D341Med (cell line): ENCODE measurements at places on chromosomes 5 and 9.

DNA sequence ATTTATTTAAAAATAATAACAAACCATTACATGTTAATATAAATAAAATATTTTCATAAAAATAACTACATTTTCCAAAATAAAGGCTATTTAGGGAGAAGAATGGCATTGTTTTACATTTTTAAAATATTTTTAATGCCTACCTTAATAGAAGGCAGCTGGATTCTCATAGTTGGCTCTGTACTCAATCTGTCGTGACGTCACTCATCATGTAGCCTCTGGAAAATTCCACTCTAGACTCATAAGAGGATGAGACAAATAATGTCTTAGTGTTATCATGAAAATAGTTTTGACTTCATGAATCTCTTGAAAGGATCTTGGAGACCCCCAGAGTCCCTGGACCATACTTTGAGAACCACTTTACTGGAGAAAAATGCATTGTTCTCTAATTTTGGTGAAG is 93.1 kb downstream of the NXNL2 start:
- no peak for DNase-seq

DNA sequence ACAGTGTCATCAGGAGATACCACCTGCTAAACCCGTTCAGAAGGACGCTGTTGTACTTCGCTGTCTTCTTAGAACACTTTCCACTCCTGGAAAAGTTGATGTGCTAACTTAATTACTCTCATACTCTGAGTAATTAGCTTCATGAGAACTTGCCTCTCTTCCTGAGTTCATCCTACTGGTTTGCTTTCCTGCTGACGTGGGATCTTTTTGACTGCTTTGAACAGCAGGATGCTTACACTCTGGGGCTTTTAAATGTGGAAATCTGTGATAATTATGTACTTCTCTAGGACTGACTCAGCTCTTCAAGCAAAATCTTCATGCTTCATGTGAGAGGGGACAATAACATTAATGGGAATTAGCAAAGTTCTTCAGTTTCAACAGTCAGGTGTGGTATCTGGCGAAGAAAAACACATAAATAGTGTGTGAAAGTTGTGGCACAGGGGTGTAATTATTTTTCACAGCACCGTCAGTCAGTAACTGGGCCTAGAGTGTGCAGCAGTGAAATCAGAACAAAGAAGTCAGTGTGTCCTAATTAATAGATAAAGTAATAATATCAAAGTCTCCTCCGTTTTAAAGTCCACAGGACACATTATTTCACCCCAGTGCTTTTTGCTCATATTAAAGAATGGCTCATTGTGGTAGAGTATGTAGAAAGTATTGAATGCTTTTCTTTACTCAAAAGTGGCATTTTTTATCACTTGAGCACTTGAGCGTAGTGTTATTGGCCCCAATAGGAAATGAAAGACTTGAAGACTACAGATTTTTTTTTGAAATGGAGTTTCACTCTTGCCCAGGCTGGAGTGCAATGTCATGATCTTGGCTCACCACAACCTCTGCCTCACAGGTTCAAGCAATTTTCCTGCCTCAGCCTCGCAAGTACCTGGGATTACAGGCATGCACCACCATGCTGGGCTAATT is 140.9 kb upstream of the DMRT1 start:
- DNase-seq: no peak

DNA sequence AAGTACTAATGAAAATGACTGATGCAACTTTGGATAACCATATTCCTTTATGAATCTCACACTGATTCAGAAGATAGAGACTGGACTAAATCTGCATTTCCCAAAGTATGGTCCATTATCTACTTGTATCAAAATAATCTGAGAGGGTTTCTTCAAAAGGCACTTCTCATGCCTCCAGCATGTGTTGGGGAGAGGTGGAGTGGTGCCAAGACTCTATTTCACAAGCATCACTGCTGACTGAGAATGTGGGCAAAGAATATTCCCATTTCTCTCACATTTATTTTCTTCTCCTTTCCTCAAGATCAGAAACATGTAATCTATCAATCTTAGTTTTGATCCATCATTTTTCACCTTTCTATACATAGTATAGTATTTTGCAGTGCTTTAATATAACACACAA is 135.4 kb downstream of the GABRB2 start:
- no peak for DNase-seq

- no peak for DNase-seq
Measured at GRCh38 chr5:162128117-162128516, 60.5 kb downstream of the GABRG2 start.

DNA sequence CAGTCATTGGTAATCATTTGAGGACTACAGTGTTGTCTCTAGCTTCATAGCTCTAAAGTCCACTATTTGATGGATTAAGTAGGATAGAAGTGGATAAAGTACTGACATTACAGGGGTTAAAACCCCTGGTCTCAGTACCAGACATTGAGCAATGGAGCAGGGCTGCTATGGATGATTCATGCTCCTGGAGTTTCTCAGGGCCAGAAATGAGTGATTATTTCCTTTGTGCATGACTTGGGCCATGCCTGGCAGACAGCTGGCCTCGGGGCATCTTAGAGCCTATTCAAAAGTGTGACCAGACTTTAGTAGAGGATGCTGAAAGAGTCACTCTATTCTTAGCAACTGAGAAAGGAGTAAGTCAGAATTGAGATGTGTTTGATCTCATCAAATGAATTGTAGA is 350.7 kb upstream of the TLE4 start:
- DNase-seq: no peak

- DNase-seq: no peak
Measured at GRCh38 chr5:95382801-95383200, 8.4 kb upstream of the FAM81B start.

- DNase-seq: no peak
Measured at GRCh38 chr9:99044827-99045226, 60.1 kb upstream of the TGFBR1 start.

GRCh38 chr5:10331341-10331796 is 22.1 kb upstream of the MARCHF6 start:
- no peak for DNase-seq

DNA sequence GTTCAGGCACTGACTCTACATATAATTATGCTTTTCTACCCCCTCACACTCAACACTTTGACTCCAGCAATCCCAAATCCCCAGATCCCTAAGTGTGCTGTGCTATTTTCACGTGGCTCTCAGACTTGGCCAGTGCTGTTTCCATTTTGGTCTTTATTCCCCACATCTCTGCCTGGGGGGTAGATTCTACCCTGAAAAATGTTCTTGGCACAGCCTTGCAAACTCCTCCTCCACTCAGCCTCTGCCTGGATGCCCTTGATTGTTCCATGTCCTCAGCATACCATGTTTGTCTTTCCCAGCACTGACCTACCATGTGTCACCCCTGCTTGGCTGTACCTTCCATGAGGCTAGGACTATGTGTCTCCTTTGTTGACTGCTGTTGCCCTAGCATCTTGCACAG is 43.0 kb downstream of the FXN start:
- DNase-seq: no peak

GRCh38 chr9:87469793-87470465 is 27.7 kb upstream of the DAPK1 start:
- DNase-seq: no peak

GRCh38 chr9:133955821-133956411 is 36.2 kb downstream of the VAV2 start:
- DNase-seq: peak; percentile 65

- no peak for DNase-seq
Measured at GRCh38 chr9:129629251-129629820, 3.4 kb downstream of the NTMT1 start.

DNA sequence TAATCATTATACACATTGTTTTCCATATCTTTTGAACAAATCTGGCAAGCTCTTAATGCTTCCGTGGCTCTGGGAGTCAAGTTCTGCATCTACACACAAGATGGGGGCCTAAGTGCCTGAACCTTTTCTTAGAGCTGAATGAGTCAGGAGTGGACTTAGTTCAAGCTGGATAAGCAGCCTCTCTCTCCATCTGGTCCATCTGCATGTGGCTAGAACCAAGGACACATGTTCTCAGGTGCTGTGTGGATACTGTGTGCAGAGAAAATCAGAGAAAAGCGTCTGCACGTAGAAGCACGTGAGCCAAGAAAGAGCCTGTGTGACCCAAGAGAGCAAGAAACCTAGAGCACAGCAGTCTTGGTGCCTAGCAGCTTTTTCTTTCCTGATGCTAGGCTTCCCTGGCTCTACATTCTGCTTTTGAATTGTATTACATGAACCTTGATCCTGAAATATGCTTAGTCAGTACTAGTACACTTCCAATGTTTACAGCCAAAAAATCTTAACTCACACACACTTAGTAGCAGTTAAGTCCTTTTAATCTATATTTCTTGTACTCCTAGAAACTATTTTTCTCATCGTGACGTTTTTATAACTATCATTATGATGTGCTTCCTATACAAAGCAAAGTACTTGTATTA is 1798.9 kb downstream of the MAT2B start:
- DNase-seq: no peak

GRCh38 chr5:95178046-95178651 is 106.7 kb downstream of the MCTP1 start:
- peak; percentile 61 for DNase-seq

GRCh38 chr9:121609822-121610637 is 41.4 kb upstream of the DAB2IP start:
- no peak for DNase-seq

DNA sequence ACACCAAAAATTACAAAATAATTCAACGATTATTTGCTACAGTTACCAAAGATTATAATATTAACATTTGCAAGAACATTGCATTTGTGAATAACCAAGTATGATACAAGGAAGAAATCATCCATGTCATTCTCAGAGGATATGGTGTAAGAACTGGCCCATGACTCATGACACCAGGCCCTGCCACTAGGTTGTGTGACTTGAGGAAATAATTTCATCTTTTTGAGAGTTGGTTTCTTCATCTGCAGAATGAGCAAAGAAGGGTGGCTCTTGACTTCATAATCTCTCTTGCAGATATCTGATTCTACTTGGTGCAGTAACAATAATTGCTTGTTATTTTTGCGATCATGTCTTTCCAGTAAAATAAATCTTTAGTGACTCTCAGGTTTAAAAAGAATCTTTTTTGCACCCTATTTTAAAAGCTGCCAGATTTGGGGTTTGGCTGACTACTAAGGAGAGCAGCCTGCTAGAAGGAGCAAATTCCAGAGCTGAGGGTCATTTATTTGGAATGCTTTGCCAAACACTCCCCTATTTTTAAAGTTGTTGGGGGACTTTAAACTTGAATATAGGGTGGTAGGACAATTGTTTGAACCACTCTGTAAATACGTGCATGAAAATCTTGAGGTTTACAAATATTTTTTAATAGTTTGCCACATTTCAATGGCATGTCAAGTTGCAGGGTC is 23.5 kb downstream of the ITGA1 start:
- no peak for DNase-seq

DNA sequence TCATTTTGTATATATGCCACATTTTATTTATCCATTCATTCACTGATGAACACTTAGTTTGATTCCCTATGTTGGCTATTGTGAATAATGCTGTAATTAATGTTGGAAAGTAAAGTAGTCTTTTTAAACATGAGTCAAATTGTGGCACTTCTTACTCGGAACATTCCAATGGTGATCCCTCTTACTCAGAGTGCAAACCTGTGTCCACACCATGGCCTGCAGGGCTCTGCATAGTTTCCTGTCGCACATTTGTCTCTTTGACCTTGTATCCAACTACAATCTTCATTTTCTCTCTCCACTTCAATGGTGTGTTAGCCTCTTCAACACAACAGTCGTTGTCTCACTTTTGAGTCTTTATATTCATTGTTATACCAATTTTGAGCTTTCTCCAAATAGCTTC is 98.1 kb upstream of the PAPPA start:
- DNase-seq: no peak

- DNase-seq: no peak
Measured at GRCh38 chr9:19397845-19398244, 11.0 kb upstream of the ACER2 start.

DNA sequence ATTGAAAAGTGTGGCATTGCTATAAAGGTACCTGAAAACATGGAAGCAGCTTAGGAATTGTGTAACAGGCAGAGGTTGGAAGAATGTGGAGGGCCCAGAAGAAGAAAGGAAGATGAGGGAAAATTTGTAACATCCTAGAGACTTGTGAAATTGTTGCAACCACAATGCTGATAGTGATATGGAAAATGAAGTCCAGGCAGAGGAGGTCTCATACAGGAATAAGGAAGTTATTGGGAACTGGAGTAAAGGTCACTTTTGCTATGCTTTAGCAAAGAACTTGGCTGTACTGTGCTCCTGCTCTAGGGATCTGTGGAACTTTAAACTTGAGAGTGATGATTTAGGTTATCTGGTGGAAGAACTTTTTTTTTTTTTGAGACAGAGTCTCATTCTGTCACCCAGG is 43.5 kb downstream of the PTPDC1 start:
- no peak for DNase-seq

- no peak for DNase-seq
Measured at GRCh38 chr5:6838736-6839135, 125.5 kb downstream of the TENT4A start.

- no peak for DNase-seq
Measured at GRCh38 chr5:153352685-153353219, 137.7 kb upstream of the GRIA1 start.

DNA sequence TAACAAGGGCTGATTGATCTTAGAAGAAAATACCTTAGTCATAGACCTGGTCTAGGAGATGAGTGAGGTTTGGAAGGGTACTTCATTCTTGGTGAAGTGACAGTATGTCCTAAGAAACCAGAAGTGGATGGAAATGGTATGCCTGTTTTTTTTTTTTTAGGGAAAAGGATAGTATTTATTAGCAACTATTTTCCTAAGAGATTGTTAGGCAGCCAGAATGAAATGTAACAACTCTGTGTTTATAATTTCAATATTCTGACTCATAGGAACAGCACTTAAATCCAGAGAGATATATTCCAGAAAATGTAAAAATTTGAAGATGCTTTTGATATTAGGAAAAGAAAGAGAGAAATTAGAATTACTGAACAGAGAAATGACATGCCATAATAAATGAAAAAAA is 21.2 kb upstream of the ARL14EPL start:
- no peak for DNase-seq
